ENCODE measurements at places on chromosomes 1 and 21.

DNA sequence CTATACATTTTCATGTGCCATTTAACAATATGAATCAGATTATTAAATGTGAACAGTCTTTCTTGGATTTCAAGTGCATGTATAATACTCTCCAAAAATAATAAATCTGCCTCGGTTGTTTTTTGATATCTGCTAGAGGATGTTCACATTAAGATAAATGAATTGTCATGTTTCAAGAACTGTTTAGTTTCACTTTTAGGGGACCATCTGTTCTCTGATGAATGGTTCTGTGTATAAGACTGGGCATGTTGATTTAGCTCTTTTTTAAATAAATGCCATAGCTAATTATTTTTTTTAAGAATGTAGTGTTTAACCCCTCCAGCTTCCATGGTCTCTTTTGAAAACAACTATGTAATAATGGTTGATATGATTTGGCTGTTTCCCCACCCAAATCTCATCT, 1245.1 kb upstream of the ADGRL4 start:
- no peak for DNase-seq

GRCh38 chr1:206101351-206102045, 15.7 kb downstream of the AVPR1B start:
- DNase-seq = peak; percentile 58

- DNase-seq = peak; percentile 65
Measured at GRCh38 chr1:207418351-207418750, 35.8 kb upstream of the CR2 start.

- no peak for DNase-seq
Measured at GRCh38 chr21:14911351-14911750, 153.4 kb downstream of the NRIP1 start.

DNA sequence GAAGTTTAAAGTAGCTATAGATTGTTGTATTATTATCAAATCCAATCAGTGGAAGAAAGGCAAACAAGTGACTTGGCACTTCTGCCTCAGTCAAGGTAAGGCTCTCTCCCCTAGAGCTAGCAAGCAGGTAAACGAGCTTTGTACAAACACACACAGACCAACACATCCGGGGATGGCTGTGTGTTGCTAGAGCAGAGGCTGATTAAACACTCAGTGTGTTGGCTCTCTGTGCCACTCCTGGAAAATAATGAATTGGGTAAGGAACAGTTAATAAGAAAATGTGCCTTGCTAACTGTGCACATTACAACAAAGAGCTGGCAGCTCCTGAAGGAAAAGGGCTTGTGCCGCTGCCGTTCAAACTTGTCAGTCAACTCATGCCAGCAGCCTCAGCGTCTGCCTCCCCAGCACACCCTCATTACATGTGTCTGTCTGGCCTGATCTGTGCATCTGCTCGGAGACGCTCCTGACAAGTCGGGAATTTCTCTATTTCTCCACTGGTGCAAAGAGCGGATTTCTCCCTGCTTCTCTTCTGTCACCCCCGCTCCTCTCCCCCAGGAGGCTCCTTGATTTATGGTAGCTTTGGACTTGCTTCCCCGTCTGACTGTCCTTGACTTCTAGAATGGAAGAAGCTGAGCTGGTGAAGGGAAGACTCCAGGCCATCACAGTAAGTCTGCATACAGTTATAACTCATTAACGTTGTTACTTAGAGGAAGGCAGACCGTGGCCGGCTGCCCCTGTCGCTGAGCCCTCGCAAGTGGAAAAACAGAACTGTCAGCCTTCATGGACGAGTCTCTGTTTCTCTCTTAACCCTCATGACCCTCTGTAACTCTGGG, at the start of gene PALMD:
Gene PALMD, plus strand, starts transcription at position 415 of the 833 bp plus-strand sequence. Its CDS starts 205 bp downstream, at position 620.
- DNase-seq = no peak

- no peak for DNase-seq
Measured at GRCh38 chr1:27011058-27011764, 1.4 kb downstream of the TENT5B start.

- DNase-seq = no peak
Measured at GRCh38 chr1:51287966-51288365, 42.4 kb downstream of the TTC39A start.

- DNase-seq = no peak
Measured at GRCh38 chr1:213852107-213852506, 135.7 kb upstream of the PROX1 start.

- DNase-seq = no peak
Measured at GRCh38 chr1:145992958-145993617, 3.3 kb downstream of the TXNIP start.

GRCh38 chr1:54357967-54358366, 48.2 kb downstream of the SSBP3 start:
- DNase-seq = no peak

- peak; percentile 4 for DNase-seq
Measured at GRCh38 chr1:90175490-90176167, 180.7 kb downstream of the ZNF326 start.

GRCh38 chr1:117013309-117013858, 11.8 kb downstream of the CD101 start:
- DNase-seq = no peak

- no peak for DNase-seq
Measured at GRCh38 chr1:3063379-3064295, 5.4 kb upstream of the PRDM16 start.

DNA sequence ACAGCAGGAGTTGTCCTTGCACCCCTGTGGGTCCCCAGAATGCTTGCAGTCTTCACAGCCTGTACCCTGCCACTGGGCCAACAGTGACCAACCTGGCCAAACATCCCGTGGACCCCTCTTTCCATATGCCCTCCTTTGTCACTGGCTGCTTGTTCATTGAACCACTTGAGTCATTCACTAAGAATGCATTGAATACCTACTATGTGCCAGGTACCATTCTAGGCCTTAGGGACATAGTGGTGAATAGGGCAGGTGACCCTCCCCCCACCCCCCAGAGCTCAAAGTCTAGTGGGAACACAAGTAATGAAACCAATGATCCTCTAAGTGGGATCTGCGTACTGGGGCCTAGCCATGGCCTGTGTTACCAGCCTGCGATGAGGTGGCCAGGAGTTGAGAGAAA, 28.2 kb downstream of the PIGP start:
- no peak for DNase-seq

DNA sequence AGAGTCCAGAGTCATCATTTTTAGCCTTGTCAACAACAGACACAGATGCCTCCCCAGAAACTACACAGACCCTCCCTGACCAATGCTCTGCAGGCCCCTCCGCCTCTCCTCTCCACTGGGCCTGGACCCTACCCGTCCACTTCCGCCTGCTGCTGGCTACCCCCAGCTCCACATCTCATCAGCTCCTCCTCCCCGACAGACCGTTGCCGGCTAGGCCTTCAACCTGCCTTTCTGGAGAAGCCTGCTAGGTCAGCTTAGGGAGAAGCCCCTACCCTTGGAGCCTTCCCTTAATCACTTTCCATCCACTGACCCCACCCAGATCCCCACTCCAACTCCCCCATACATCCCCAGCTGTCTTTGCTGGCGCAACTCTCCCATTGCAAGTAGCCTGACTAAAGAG, 1.4 kb downstream of the TRIM17 start:
- DNase-seq = no peak

GRCh38 chr1:155424091-155424490, 103.4 kb downstream of the RUSC1 start:
- no peak for DNase-seq

DNA sequence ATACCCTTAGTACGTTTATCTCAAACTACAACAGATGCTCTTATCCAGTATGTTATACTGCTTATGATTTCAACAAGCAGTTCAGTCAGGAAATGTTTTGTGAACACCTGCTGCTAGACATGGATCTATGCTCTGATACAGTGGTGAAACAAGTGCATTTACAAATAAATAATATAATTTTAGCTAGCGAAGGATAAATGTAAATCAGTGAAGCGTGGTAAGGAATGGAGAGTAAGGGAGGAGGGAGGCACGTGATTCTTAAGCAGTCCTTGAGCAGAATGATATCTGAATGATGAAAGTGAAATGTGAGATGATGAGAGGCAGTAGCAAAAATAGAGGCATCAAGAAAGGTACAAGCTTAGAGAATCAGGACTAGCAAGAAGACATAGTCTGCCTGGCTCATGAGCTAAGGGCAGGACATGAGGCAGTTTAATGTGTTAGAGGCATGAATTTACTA, 6.3 kb downstream of the TSNAX start:
- no peak for DNase-seq

DNA sequence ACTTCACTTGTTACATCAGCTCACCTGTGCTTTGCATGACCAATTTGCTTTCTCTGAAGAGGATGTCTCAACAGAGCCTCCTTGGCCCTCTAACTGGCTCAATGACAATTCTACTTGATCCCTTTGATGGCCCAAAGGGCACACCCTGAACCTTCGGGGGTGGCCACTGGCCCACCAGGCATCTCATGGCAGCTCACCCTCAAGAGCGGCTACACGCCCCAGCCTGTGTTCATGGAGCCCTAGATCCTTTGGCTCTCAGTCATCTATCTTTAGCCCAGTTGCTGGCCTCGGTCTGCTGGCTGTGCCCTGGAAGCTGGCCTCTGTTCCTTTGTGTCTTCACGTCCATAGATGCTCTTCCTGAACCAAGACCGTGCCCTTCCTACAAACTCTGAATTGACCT, 476.7 kb downstream of the NPHP4 start:
- DNase-seq = no peak

DNA sequence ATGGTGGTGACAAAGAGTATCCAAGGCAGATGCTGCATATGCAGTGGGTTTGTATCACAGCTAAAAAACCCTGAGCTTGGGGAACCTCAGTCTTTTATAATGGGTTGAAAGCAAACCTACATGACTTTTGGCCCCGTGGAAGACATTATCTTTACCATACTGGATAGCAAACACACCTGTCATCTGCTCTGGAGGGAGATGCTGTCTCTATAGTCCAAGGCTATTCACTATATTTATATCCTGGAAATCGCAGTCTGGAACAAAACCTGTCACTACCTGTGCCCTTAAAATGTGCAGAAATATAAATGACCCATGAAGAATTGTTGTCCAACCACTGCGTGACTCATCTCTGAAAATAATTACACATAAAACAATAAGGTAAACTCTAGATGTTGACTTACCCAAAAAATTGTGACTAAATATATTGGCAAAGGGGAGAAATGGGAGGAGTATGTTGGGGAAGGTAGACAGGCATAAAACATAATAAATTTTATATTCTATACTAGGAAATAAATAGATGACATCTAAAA, 121.0 kb upstream of the CXADR start:
- no peak for DNase-seq

DNA sequence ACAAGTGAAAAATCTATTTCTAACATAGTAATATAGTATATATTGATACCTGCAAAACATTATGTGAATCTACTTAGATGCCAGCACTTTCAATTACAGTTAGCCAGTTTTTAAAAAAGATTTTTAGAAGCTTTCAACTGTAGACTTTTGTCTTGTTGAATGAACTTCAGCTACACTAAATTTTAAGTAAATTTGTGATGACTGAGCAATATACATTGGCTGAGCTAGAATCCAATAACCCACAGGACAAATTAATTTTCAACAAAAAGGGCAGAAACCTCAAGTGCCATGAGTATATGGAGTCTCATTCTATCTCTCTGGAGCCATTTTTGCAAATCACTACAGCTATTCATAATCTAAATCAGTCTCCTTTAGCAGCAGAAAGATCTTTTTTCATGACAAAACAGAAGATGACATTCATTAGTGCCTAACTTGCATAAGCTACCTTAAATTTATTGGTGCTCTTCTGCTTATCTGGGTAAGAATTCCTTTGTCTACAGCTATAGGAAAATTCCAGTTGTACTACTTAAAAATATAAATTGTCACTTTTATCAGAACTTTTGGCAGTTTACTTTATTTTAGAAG, 100.3 kb downstream of the ATG4C start:
- DNase-seq = no peak

DNA sequence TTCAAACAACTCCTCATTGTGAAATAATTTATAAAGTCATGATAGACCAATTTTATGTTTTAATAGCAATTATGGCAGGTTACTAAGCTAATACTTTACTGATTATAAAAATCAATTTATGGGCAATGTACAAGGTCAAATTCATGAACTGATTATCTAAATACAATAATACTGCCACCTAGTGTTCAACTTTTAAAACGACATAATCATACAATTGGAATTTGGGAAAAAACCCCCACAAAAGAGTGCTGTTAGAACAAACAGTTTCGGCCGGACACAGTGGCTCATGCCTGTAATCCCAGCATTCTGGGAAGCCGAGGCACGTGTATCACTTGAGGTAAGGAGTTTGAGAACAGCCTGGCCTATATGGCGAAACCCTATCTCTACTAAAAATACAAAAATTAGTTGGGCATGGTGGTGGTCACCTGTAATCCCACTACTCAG, 14.0 kb downstream of the GTF2B start:
- peak; percentile 66 for DNase-seq

DNA sequence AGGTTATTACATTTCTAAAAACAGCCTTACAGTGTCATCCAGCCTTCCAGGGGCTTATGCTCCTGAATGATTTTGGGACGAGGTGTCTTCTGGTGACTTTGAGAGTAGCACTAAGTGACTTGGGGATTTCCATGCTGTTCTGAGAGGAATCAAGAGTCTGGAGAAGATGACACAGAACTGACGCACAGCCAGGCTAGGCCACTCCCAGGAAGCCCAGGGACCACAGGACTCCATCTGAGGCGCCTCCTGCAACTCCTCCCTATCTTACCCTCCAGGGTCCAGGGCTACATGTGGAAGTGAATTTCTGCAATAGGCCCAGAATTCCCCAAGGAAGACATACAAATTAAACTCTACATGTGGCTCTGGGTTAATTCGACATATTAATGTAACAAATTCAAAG, 92.5 kb downstream of the SLC25A24 start:
- peak; percentile 96 for DNase-seq

GRCh38 chr1:214360525-214361164, 79.7 kb downstream of the SMYD2 start:
- DNase-seq = peak; percentile 20

GRCh38 chr1:187396929-187397796, 568.4 kb downstream of the PLA2G4A start:
- DNase-seq = no peak

Measured in suppressor macrophage treated with lipopolysaccharide for 1 hour (primary cell).